ENCODE measurements at places on chromosomes 11 and 22. TPM values are rescaled to one million over a fixed set of nuclear protein-coding genes. Genes with fewer than 3 reads are reported as not detected.
A peak's percentile ranks its signal among the peaks of the same experiment; 100 is the strongest.

Gene OR8B4
- total RNA-seq, result not detected

Gene MPEG1
- total RNA-seq, result not detected

Gene SMIM35
- total RNA-seq, result not detected

Gene IL17REL
- 0.16 TPM for total RNA-seq

- peak overlapping the region; percentile 83 for H3K27ac ChIP-seq
- DNase-seq, result peak; percentile 61
- H3K4me1 ChIP-seq, result peaks cover 82% of the 10 kb centered on the region
- no peaks in the 10 kb centered on the region for H3K27me3 ChIP-seq
These were observed 905 bp upstream of the UCP3 start for GRCh38 chr11:74009675-74010305.

GRCh38 chr11:34749666-34750659 is 129.1 kb downstream of the EHF start:
- peaks cover 10% of the 10 kb centered on the region for H3K27me3 ChIP-seq
- no peak overlapping the region for H3K27ac ChIP-seq
- no peak overlapping the region for H3K4me3 ChIP-seq
- no peaks in the 10 kb centered on the region for H3K4me1 ChIP-seq

GRCh38 chr11:98616098-98616655 is 404.6 kb upstream of the CNTN5 start:
- H3K36me3 ChIP-seq, result no peaks in the 10 kb centered on the region
- H3K4me3 ChIP-seq, result no peak overlapping the region
- no peaks in the 10 kb centered on the region for H3K27me3 ChIP-seq
- H3K4me1 ChIP-seq, result no peaks in the 10 kb centered on the region
- no peak for DNase-seq

DNA sequence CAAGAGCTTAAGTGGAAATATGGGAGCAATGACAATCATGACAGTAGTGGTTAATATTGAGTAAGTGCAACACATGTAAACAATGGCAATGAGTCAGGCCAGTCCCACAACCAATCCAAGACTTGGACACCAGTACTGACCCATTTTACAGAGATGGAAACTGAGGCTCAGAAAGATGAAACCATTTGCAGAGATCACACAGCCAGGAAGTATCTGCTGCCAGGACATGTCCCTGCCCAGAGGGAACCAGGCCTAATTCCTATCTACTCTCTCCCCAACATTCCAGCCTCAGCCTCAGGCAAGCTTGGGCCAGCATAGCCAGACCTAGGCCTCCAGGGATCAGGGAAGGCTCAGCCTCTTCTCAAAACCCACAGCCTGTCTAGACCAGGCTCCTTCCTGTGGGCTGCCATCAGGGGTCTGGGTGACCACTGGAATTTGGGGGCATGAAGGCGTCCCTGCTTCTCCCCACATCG is 395.1 kb downstream of the MN1 start:
- H3K4me1 ChIP-seq, result no peaks in the 10 kb centered on the region
- no peaks in the 10 kb centered on the region for H3K36me3 ChIP-seq
- peaks cover 17% of the 10 kb centered on the region for H3K27me3 ChIP-seq
- H3K4me3 ChIP-seq, result no peak overlapping the region
- no peak for DNase-seq
- H3K27ac ChIP-seq, result no peak overlapping the region

DNA sequence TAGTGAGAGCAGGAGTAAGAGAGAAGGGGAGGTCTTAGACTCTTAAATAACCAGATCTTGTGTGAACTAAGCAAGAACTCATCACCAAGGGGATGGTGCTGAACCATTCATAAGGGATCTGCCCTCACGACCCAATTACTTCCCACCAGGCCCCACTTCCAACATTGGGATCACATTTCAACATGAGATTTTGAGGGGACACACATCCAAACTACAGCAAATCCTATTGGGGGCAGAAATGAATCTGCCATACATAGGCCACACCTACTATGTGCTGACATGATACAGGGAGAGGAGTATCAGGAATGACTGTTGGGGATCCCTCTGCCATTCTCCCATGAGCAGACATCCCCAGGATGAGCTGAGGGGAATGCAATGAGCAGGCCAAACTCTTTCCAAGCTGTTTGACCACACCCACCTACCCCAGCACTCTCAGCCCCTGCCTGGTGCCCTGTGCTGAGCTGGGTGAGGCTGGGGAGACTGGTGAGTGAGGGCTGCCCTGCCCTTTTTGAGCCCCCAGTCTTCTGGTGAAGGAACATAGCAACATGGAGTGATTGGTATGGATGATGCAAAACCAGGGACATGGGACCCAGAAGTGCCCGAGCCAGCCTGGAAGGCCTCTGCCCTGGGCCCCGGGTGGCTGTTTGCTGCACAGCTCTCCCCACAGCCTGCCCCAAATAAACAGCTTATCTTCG is 1.2 kb upstream of the GTSE1 start:
- DNase-seq, result no peak
- H3K4me3 ChIP-seq, result peak overlapping the region; percentile 90
- peaks cover 4% of the 10 kb centered on the region for H3K27me3 ChIP-seq

DNA sequence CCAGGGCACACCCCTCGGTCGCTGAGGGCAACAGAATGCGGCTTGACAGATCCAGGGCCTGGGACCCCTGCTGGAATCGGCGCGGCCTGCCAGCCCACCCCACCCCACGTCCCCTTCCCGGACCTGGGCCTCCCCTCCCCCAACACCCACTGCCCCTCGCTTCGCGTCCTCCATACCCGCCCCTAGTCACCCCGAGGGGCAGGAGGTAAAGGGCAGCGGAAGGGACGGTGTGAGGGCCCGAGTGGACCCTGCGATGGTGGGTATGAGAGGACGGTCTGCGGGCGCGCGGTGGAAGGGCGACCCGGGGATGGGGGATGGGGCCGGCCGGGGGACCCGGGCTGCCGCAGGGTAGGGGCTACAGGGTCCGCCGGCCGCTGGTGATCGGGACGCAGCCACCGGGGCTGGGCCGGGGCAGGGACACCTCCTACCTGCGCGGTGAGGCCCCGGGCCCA is 311 bp downstream of the APBB1 start:
- peaks cover 5% of the 10 kb centered on the region for H3K27me3 ChIP-seq
- H3K4me1 ChIP-seq, result peaks cover 7% of the 10 kb centered on the region
- peak; percentile 41 for DNase-seq

GRCh38 chr11:64687643-64688533 is 35.1 kb downstream of the NRXN2 start:
- no peak for DNase-seq
- H3K4me1 ChIP-seq, result peaks cover 15% of the 10 kb centered on the region
- H3K27ac ChIP-seq, result no peak overlapping the region
- H3K36me3 ChIP-seq, result no peaks in the 10 kb centered on the region
- H3K27me3 ChIP-seq, result peaks cover 8% of the 10 kb centered on the region

DNA sequence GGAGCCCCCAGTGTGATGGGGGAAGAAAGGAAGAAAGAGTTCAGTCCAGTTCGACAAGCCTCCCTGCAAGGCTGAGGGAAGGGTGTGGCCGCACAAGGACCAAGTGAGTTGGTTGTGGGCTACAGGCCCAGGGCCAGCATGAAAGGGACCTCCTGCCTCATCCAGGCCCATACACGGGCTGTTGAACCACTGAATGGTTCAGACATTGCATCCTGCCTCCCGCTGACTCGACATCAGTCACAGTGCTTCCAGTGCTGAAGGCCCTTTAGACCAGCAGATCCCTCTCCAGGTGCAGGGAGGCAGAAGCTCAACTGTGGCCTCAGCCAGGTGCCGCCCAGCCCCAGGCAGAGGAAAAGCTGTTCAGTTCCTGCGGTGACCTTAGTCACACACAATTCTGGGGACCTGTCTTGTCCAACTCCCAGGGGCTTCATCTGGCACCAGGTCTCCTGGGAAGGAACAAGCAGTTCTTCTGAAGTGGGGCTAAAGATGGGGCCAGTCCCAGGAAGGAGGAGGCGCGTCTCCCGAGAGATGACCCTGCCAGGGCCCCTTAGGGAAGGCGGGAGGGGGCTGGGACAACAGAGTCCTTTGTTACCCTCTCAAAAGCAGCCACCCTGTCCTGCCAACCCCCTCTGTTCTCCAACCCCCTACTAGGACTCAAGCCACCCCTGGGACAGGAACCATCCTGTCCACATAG is 6.6 kb downstream of the ARRB1 start:
- H3K4me3 ChIP-seq, result no peak overlapping the region
- peak overlapping the region; percentile 45 for H3K27ac ChIP-seq
- no peaks in the 10 kb centered on the region for H3K27me3 ChIP-seq
- DNase-seq, result no peak
- no peaks in the 10 kb centered on the region for H3K36me3 ChIP-seq

All from activated CD4-positive, alpha-beta T cell treated with anti-CD3 and anti-CD28 coated beads for 36 hours (primary cell).